ENCODE measurements at places on chromosomes 11 and 22.

DNA sequence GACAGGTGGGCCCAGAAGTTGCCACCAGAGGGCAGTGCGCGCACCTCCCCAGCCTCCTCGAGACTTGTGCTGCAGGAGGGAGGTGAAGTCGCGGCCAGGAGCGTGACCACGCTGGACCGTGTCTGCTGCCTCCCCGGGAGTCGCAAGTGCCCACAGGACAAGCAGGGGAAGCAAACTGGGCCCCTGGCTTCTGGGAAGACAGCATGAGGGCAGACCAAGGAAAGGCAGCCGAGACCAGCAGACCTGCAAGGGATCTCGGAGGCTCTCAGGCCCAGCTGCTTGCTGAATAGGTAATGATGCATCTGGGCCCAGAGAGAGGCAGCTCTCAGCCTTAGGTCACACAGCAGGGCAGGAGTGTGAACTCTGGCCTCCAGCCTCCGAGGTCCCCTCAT, 17.0 kb upstream of the IL2RB start:
- peak; percentile 72 for DNase-seq

- DNase-seq, result peak; percentile 78
Measured at GRCh38 chr22:31346255-31346732, at the start of gene PATZ1. PATZ1 (minus strand) TSS chr22:31346346; CDS start chr22:31345602, 744 bp downstream.

GRCh38 chr11:119982517-119983239, 155.2 kb downstream of the TRIM29 start:
- no peak for DNase-seq

DNA sequence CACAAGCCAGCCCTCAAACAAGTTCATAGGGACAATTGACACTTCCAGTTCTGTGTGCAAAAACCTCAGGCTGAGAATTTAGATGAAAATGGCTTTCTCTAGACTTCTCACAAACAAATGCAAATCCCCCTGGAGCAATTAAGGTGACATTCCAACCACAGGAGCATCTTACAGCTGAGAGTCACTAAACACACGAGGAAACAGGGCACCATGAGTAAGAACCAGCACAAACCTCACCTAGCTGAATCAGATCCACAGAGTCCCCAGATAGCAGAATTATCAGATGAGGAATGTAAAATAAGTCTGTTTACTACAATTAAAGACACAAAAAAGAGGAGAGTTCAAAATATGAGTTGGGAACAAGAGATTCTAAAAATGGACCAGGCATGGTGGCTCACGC, 51.5 kb downstream of the RTL6 start:
- DNase-seq, result no peak

GRCh38 chr11:102473543-102473942, 21.0 kb upstream of the TMEM123 start:
- no peak for DNase-seq

GRCh38 chr11:47668665-47669064, 26.3 kb upstream of the MTCH2 start:
- DNase-seq, result no peak

- DNase-seq, result no peak
Measured at GRCh38 chr11:2099516-2100349, 39.5 kb downstream of the IGF2 start.

DNA sequence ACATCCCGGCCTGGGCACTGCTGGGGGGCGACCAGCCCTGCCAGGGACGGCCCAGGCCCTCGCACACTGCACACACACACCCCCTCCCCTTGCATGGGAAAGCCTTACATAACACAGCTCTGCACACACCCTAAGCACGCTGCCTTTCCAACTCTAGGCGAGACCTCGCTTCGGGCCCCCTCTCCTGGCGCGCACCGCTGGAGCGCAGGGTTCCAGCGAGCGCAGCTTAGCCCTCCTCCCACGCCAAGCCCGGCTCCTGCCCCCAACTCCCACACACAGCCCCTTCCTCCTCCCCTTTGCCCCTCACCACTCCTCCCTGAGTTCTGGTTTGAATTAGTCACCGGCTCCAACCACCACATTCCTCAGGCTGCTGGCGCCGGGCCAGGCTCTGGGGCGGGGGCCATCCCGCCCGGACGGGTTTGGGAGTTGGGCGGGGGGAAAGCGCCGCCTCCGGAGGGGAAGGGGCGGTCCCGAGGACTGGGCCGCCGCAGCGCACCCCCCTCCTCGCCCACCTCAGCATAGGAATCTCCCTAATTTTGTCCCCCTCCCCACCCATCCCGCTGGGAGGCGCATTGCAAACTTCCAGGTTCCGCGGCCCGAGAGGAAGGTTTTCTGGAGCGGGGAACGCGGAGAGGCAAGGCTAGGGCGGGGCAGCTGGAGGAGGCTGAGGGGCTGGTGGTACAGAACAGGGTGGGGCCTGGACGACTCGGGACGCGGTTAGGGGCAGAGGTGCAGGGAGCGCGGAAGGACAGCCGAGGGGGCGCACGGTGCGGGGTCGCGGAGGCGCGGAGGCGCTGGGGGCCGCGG, 966 bp downstream of the AHNAK start:
- DNase-seq, result peak; percentile 43

- DNase-seq, result peak; percentile 95
Measured at GRCh38 chr11:66408488-66409214, 12.2 kb upstream of the NPAS4 start.

DNA sequence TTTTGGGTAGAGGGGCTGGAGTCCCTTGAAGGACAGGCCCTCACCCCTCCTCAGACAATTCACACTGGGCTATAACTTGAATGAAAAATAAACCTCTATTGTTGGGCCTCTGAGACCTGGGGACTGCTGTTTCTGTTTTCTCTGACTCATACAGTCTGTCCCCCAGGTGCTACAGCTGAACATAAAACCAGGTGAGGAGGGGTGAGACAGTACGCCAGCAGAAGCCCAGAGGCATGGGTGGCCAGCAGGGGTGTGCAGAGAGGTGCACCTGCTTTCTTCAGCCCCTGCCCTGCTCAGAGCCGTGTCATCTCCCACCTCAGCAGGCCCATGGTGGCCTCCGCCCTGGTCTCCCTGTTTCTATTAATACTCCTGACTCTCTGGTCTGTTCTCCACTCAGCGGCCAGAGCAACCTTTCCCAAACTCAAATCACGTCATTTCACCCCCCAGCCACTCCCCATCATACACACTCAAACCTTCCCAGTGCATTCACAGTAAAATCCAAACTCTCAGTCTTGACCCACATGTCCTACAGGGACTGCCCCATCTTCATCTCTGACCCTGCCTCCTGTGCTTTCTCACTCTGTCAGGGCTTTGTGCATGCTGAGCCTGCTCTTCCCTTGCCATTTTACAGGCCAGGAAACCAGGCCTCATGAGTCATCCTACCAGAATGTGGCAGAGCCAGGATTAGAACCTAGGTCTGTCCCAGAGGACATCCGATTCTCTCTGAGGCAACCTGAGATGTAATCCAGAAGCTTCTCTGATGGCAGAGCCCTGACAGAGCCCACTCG, 5.4 kb upstream of the IL2RB start:
- DNase-seq, result no peak

DNA sequence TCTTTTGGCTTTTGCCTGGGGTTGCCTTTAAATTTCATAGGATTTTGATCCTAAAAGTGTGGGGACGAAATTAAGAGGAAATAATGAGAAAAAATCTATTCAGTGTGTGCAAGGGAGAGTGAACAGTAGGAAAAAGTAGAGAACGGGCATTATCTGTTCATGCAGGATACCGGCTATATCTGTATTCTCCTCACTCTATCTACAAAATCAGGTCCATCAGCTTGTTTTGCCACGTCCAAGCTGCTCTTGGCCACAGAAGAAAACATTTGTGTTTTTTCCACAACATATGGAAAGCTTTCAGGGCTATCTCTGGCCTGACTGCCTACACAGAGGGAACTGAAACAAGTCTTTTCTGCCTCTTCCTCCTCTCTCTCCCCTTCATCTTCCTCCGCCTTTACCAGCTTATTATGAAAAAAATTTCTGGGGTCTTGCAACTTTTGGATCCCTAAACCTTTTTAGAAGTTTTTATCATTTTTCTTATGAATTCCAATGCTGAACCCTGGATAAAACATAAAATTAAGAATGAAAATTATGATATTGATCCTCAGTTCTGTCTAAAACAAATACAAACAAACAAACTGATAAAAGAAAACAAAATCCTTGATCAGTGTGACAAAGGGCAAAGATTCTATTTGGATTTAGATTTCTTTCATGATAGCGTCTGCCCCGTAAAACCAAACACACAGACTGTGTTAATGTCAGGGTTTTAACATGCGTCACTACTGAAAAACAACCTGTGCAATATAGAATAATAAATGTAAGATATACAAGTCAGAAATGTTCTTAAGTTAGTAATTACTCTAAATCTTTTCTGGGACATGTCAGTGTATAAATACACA, 219.7 kb downstream of the CNTN5 start:
- no peak for DNase-seq

DNA sequence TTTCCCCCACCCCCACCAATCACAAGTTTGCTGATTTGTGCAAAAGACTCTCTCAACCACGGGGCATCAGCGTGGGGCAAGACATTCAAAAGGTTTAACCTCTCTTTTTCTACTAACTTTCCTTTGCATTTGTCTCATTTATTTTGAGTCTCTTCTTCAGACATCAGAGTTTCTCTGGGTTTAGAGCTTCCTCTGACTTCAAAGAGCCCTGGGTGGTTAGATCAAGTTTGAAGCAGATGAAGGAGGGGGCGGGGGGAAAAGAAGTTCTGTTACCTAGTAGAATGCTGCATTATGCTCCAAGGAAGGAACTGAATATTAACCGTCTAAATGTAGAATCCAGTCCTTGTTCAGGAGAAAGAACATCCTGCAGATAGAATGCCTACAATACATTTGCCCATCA, 24.5 kb downstream of the GAS2 start:
- no peak for DNase-seq

- DNase-seq, result no peak
Measured at GRCh38 chr22:18152519-18152918, 2.5 kb downstream of the USP18 start.

- DNase-seq, result no peak
Measured at GRCh38 chr22:23227380-23227779, 47.1 kb downstream of the BCR start.

DNA sequence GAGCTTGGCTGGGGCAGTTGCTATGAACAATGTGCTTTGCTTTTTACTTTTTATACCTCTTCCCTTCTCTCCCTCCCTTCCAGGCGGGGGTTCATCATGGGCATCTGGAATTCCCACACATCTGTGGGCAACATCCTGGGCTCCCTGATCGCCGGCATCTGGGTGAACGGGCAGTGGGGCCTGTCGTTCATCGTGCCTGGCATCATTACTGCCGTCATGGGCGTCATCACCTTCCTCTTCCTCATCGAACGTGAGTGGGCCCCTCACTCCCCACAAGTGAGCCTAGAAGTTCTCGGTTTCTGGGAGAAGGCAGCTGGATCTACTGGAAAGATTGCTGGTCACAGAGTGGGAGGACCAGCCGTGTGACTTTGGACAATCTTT, 17.4 kb downstream of the SLC37A2 start:
- no peak for DNase-seq

DNA sequence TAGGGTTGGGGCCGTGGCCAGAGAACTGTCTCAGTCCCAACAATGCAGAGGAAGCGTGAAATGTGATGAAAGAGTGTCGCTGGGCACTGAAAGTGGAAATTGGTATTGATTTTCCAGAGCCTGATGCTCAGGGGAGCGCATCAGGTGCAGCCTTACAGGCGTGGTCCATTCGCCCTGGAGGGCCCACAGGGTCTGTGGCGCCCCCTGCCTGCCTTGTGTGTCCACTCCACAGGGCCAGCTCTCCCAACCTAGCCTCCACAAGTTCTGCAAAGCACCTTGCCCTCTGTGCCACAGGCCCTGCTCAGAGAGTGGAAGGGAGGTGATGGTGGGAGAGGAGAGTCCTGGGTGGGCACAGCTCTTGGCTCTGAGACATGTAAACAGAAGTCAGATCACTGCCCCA, 54.9 kb upstream of the LMO1 start:
- DNase-seq, result peak; percentile 3

GRCh38 chr22:40328546-40329456, 17.5 kb upstream of the ADSL start:
- peak; percentile 51 for DNase-seq

- no peak for DNase-seq
Measured at GRCh38 chr11:130144861-130145281, 14.7 kb upstream of the ST14 start.

- DNase-seq, result no peak
Measured at GRCh38 chr11:73265278-73265810, 6.8 kb upstream of the P2RY6 start.

- no peak for DNase-seq
Measured at GRCh38 chr22:17284888-17285287, 65.7 kb upstream of the ADA2 start.

DNA sequence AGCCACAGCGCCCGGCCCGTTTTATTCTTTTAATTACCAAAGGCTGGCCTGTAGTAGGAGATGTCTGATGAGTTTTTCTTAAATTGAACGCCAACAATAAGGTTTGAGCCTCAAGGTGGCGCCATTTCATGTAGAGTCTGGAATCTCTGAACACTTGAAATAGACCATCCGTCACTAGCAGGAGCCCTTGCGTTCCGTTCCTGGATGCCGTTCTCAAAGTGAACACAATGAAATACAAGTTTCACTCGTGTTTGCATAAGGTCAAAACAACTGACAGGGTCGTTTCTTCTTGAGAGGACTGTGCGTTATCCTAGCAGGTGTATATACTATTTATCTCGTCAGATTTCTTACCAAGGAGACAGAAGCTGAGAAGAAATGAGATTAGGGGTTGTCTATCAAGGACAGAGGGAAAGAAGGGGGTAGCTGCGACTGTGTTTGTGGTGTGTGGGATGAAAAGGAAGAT, 18.7 kb upstream of the SCGB1D1 start:
- DNase-seq, result no peak

DNA sequence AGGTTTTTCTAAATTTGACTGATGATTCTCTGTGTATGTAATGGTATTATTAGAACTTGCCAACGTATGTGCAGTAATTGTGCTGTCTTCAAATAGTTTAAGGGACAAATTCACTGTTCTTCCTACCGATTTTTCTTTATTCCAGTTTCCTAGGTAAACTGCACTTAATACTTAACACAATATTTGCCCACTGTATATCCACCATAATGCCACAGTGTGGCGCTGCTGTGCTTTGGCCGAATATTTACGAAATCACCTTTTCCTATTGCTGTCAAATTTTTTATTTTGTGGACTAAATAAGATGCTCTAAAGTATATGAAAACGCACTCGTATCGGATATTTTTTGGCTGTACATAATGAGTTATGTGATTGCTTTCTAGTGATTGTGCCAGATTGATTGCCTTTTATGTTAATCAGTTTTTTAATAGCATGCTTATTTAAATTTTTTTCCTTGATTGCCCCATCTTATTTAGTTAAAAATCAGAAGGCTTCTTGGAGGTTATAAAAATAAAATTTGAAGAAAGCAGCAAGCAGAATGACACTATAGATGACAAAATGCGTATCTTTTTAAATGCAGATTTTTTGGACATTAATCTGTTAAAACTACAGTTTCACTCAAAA, 10.5 kb downstream of the AASDHPPT start:
- DNase-seq, result peak; percentile 9
